Lung microvascular endothelial cell (primary cell): ENCODE measurements at places on chromosomes 3 and 15. TPM values are rescaled to one million over a fixed set of nuclear protein-coding genes. Genes with fewer than 3 reads are reported as not detected.

Gene MESP1
- under 0.01 and 0.22 TPM in 2 replicates for total RNA-seq

Gene CLDN18
- not detected in 2 replicates for total RNA-seq

Gene CIB2
- 2.2 and 2.8 TPM in 2 replicates for total RNA-seq

Gene RSL24D1
- total RNA-seq: 52.7 and 59.7 TPM in 2 replicates

Gene AGBL1
- not detected in 2 replicates for total RNA-seq

Gene EFL1
- total RNA-seq: 12.3 and 15.0 TPM in 2 replicates

Gene PPP2R3A
- 3.2 and 5.2 TPM in 2 replicates for total RNA-seq

Gene SNTN
- total RNA-seq: not detected in 2 replicates

Gene TTLL13
- total RNA-seq: under 0.01 TPM in 2 replicates

Gene GOLGA8T
- total RNA-seq: under 0.01 TPM in 1 of 2 replicates, not detected in the other

Gene CKMT1A
- not detected in 2 replicates for total RNA-seq

Gene MNS1
- 0.20 and 0.22 TPM in 2 replicates for total RNA-seq

Gene OXTR
- 1.7 and 2.8 TPM in 2 replicates for total RNA-seq

Gene GOLGA6L10
- total RNA-seq: 0.20 and 0.44 TPM in 2 replicates

Gene GRK7
- total RNA-seq: not detected in 2 replicates

Gene LMOD3
- not detected in 2 replicates for total RNA-seq

Gene ETV5
- total RNA-seq: 12.7 and 20.9 TPM in 2 replicates

Gene PRR23A
- not detected in 2 replicates for total RNA-seq

Gene FBN1
- 69.0 and 97.0 TPM in 2 replicates for total RNA-seq

Gene TMEM207
- not detected in 2 replicates for total RNA-seq

Gene RAB27A
- total RNA-seq: 6.1 and 9.5 TPM in 2 replicates

Gene IQCF5
- total RNA-seq: not detected in 2 replicates

Gene CCDC54
- total RNA-seq: not detected in 2 replicates

Gene GOLGA8M
- 0.22 and 0.60 TPM in 2 replicates for total RNA-seq

Gene ADCY5
- under 0.01 and 1.4 TPM in 2 replicates for total RNA-seq

Gene CA12
- total RNA-seq: 0.22 and 0.40 TPM in 2 replicates

Gene EFCC1
- total RNA-seq: 2.6 and 11.5 TPM in 2 replicates
